ENCODE measurements at places on chromosomes 1 and 21.

GRCh38 chr1:230280054-230280795 lies 145.9 kb downstream of the PGBD5 start:
- DNase-seq, result no peak

DNA sequence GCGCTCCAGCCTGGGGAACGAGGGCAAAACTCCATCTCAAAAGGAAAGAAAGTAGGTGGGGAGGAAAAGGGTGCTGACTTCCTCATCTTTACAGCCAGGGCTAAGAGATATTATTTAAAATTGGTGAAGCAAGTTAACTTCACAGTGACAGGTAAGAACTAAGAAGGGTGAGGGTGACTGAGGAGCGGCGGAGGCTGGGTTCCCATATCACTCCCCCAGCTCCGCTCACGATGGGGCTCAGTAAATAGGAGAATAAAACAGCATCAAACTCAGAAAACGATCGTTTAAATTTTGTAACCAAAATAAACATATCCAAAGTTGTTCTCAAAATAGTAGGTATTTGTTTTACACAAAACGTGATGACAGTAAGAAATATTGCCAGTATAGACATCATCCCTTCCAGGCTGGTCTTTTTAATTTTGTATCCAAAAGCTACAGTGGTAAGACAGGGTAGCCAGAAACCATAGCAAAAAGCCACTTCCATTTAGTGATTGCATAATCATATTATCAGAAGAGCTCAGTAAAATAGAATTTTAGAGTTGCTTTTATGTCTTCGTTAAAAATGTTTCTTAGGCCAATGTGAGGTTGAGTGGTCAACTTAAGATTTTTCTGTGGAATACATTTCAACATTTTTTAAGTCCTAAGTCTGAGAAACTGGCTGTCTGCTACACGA lies 26.2 kb upstream of the ADARB1 start:
- DNase-seq, result no peak

DNA sequence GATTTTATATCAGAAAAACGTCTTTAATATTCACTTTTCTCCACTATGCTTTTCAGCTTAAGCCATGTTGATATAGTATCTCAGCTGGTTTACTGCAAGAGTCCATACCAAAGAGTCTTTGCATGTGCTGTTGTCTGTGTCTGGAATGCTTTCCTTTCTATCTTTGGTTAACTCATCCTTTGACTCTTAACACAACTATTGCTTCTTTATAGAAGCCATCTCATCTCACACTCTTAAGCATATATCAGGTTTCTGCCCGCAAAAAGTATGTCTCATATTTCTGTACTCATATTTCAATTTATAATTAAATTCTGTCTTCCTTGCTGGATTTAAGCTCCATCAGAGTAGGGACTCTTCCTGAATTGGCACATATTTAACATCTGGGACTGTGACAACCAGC lies 220.9 kb upstream of the KCNK2 start:
- no peak for DNase-seq

DNA sequence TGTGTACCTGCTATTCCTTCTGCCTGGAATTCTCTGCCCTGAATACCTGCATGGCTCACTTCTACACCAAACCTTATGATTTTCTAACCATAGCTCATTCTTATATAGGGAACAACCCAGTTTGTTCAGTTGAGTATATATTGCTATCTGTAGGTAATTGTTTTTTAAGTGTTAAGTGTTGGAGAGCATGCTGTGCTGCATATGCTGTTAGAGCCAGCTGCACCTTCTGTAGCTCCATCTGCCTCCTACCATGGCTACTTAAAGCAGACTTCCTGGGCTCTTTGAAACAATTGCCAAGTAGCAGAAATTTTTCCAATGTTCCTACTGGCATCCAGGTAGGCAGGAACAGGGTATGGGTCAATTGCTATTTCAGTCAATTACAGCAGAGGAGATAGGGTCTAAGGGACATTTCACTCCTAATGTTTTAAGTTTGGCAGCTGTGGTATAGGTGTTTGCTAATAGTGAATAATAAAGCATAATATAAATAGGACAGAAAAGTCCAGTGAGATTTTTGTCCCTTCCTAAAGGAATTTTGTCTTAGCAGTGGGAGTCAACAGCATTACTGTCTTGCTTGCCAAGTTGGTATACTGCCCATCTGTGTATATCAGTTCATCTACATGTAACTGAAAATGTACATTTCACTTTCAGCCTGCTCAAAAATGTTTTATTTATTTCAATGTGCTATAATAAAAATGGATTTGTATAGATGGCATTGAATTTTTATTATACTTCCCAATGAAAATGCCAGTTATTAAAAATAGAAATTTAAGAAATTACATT lies 34.0 kb upstream of the C1orf115 start:
- no peak for DNase-seq

DNA sequence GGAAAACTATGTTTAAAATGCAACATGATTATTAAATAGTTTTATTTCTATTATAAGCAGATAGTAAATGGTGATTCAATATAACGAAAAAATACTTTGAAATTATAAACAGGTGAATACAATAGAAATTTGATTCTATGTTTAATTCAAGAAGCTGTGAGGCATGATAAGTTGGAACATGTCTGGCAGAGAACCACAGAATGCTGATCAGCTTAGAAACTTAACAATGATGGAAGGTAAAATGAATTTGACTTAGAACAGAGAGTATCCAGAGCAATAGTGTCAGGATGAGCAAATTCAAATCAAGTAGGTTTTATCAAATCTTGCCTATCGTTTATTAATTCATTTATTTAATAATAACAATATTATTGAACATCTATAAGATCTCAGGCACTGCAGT lies 83.4 kb upstream of the ADGRL4 start:
- DNase-seq, result no peak

DNA sequence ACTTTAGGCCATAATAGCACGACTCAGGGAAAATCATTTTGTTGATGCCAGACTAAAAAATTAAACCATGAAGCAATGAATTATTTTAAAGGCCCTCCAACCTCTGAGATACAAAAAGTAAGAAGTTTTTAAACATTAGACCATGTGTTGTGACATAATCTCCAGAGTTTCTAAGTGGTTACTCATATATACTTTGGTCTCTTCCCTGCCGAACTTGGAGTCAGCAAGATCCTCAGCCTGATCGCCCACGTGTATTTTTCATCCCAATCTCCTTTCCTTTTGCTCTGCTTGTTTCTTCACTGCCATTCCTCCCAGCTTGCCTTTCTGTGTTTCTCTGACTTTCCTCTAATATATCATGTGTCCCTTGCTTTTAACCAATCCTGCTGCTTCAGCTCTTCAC lies 3.8 kb downstream of the ARV1 start:
- DNase-seq, result no peak

DNA sequence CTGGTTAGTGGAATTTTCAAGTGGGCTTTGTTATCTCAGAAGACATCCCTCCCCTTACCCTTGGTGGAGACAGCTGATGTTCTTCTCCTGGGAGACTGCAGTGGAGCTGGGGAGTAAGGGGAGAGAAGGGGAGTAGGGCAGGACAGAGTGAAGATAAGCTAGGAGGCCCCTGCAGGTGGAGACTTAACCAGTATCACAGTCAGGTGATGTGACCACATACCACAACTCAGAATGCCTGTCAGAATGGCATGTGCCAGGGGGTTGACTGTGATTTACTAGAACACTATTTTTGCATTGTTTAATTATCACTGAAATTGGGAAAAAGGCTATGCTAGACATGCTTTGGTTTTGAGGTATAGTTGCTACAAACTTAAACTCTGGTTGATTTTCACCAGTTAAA lies 124.6 kb downstream of the NRDC start:
- DNase-seq, result no peak

GRCh38 chr1:214476986-214477870 lies 74.2 kb downstream of the PTPN14 start:
- DNase-seq, result no peak

GRCh38 chr1:229758101-229759036 lies 132.3 kb downstream of the URB2 start:
- DNase-seq, result no peak

DNA sequence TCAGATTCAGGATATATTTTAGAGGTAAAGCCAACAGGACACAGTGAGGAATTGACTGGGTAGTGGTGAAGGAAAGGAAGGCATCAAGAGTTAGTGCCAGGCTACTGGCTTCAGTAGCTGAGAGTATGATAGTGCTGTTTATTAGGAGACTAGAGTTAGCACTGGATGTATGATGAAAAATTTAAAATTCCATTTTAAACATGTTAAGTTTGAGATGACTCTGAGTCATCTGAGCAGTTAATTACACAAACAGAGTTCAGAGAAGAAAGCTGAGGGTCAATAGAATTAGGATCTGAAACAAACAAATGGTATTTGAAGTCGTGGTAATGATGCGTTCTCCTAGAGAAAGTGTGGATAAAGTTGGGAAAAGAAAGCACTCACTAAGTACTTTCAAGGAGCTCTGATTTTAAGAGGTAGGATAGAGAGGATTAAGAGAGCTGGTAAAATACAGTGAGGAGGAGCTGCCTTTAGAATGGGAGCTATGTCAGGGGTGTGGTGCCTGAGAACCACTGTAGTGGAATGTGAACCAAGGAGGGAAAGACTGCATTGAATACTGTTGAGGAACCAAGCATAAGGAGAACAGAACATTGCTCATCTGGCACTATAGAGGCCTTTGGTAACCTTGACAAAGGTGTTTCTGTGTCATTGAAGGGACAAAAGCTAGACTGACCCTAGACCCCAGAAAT lies 21.7 kb upstream of the SHCBP1L start:
- DNase-seq, result no peak

DNA sequence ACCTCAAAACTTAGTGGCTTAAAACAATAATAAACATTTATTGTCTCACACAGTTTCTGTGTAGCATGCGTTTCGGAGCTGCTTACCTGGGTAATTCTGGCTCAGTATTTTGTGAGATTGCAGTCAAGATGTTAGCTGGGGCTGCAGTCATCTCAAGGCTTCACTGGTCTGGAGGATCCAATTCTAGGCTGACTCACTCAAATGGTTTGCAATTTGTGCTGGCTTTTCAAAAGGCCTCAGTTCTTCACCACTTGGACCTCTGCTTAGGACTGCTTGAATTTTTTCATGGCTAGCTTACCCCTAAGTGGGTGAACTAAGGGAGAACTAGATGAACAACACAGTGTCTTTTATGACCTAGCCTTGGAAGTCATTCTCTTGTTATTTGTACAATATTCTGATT lies 21.0 kb downstream of the XPR1 start:
- no peak for DNase-seq

DNA sequence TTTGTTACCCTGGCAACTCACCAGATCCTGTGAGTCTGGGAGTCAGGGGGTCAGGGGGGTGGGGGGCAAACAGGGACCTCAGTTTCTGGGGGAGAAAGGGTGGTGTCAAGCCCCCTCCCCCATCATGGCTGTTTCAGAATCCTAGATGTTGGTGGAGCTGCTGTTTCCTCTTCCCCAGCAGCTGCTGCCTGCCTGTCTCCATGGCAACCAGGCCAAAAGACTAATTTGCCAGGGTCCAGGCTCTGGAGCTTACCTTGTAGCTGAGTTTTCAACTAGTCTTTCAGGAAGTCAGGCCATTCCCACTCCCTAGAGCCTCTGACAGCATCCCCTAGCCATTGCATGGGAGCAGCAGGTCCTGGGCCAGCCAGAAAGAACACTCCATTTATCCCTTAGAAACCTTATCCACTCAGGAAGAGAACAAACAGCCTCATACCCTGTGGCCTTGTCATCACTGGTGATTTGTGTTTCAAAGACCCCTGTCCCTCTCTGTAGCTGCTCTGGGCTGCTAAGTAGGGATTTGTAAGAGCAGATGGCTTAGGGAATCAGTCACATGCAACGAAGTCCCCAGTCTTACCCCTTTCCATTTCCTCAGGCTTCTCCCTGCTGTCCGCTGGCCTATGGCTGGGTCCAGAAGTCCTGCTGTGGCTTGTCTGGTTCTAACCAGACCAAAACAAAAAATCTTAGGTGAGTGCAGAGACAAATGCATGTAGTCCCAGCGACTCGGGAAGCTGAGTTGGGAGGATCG lies 21.5 kb upstream of the STMN1 start:
- DNase-seq, result no peak

DNA sequence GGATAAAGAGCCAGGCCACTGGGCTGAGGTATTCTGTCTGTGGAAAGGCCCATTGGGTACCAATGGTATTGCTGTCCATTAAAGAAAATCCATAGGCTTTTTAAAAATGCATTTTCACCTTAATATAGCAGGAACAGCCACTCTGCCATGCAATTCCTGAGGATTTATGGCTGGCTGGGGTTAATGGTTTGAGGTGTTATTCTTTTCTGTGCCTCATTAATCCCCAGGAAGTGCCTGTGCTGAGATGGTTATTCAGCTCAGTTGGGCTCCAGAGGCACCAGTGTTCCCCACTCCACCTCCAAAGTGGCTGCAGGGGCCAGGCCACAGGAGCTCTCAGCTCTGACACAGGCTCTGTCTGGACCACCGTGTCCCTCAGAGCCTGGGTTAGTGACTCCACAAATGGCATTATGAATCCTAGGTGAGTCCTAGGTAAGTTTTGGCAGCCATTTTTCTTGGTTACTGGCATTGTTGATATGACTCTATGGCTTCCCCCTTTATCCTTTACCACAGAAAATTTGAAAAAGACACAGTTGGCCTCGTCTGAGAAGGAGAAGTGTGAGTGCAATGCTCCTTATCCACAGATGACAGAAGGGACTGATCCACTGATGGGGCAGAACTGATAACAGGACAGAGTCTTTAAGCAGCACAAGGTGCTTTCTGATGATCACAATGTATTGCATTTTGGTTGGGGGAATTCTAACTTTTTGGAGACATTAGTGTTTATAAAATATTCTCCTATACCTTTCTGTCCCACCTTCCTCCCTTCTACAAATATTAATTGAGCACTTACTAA lies 2.2 kb upstream of the PAPPA2 start:
- no peak for DNase-seq

DNA sequence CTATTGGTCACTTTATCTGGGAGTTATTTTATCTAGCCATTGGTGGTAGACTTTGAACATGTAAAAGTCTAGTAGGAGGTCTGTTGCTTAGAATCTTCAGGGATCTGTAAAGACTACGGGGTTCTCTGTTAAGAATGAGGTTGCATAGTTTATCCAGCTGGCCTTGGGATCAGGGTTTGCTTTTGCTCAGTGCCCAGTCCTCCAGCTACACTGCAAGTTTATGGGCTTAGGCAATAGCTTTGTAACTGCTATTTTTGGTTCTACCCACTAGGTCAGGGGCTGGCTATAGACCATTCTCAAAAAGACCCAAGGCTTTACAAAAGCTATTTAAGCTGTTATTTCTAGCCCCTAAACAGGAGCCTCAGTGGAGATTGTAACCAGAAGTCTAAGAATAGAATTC lies 9.8 kb downstream of the SH3GLB1 start:
- no peak for DNase-seq

- DNase-seq, result no peak
Measured at GRCh38 chr1:19644395-19644680, 227 bp downstream of the NBL1 start.

DNA sequence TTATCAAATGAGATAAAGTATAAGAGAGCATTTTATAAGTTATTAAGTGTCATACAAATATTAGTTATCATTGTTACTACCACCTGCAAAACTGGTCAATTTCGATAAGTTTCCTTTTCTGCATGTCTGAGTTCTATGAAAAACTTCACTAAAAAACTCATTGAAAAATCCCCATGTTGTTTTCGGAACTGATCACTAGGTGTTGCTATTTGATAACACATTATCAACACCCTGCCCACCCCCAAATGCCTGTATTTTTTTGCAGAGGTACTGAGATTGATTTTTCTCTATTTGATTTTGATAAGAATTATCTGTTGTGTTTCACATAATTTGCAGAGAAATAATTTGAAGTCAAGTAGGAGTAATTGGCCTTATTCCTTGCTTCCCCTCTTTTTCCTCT lies 22.1 kb upstream of the DISP1 start:
- no peak for DNase-seq

GRCh38 chr1:235047331-235047871 lies 81.2 kb downstream of the TOMM20 start:
- DNase-seq, result no peak
